ENCODE measurements at places on chromosomes 6 and 20. TPM values are rescaled to one million over a fixed set of nuclear protein-coding genes. Genes with fewer than 3 reads are reported as not detected.

- H3K27me3 ChIP-seq: no peaks in the 10 kb centered on the region
- H3K27ac ChIP-seq: no peak overlapping the region
- H3K4me1 ChIP-seq: no peaks in the 10 kb centered on the region
- no peak for DNase-seq
- H3K36me3 ChIP-seq: no peaks in the 10 kb centered on the region
- H3K4me3 ChIP-seq: no peak overlapping the region
Observed at GRCh38 chr6:126182650-126183311, 157.1 kb upstream of the CENPW start.

GRCh38 chr20:34022839-34023234, 29.1 kb downstream of the RALY start:
- no peak for DNase-seq
- peaks cover 61% of the 10 kb centered on the region for H3K4me1 ChIP-seq
- no peak overlapping the region for H3K27ac ChIP-seq

GRCh38 chr20:48276021-48276342, 490.7 kb upstream of the SULF2 start:
- H3K36me3 ChIP-seq: no peaks in the 10 kb centered on the region
- H3K4me1 ChIP-seq: peaks cover 5% of the 10 kb centered on the region
- H3K27ac ChIP-seq: no peak overlapping the region
- DNase-seq: no peak

DNA sequence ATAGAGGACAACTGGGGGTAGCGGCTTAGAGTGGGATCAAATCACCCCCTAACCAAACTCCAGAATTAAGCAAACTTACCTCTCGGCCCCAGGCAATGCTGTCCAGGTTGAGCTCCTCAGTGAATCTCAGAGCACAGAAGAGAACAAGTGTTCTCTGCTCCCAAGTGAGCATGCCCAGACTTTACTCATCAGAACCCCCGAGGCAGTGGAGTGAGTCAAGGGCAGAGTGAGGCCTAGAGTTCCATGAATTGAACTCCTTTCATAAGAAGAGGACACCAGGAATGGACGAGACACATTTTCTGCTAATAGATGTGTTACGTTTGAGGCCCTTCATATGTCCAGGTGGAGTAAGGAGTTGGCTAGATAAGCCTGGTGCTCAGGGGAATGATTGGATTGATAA, 134.0 kb upstream of the DTNBP1 start:
- no peaks in the 10 kb centered on the region for H3K27me3 ChIP-seq
- no peak overlapping the region for H3K4me3 ChIP-seq
- H3K27ac ChIP-seq: no peak overlapping the region
- no peak for DNase-seq
- no peaks in the 10 kb centered on the region for H3K36me3 ChIP-seq
- no peaks in the 10 kb centered on the region for H3K4me1 ChIP-seq

GRCh38 chr6:31083742-31084354, 28.5 kb downstream of the C6orf15 start:
- H3K4me1 ChIP-seq: peaks cover 10% of the 10 kb centered on the region
- no peaks in the 10 kb centered on the region for H3K36me3 ChIP-seq
- no peak overlapping the region for H3K27ac ChIP-seq

GRCh38 chr20:45258664-45259063, 4.3 kb upstream of the SLPI start:
- no peaks in the 10 kb centered on the region for H3K27me3 ChIP-seq
- H3K4me1 ChIP-seq: peaks cover 20% of the 10 kb centered on the region
- H3K27ac ChIP-seq: no peak overlapping the region
- no peak overlapping the region for H3K4me3 ChIP-seq

DNA sequence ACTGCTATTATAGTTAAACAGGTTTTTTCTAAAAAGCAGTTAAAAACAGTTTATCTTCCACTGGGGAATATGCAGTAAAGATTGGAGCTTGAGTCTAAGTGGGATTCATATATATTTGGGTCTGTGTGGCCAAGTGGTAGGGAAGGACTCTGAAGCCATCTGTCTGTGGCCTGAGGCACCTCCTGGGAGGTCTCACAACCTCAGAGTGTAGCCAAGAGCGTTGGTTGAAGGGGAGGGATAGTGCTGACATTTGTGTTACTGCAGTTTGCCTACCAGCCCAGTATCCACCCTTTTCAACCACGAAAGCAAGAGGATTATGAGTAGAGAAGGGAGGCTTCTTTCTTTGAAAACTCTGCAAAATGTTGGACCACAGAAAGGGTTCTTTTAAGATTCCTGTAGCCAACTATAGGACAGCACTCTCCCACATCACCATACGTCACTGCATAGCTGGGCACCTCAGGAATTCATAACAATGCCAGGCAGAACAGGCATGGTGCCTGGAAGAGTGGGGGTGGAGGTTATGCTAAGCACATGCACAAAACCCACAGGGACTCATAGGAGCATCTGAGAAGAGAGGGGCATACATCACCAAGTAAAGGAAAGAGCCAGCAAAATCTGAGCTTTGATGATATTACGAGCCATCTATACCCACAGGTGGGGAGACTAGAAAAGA, 90.5 kb upstream of the HEY2 start:
- no peaks in the 10 kb centered on the region for H3K27me3 ChIP-seq
- no peak overlapping the region for H3K4me3 ChIP-seq
- no peaks in the 10 kb centered on the region for H3K36me3 ChIP-seq
- H3K4me1 ChIP-seq: no peaks in the 10 kb centered on the region

GRCh38 chr20:44858606-44859360, 26.7 kb upstream of the YWHAB start:
- DNase-seq: no peak
- H3K4me3 ChIP-seq: no peak overlapping the region
- H3K27me3 ChIP-seq: no peaks in the 10 kb centered on the region

GRCh38 chr6:135192256-135193174, 11.4 kb downstream of the MYB start:
- H3K36me3 ChIP-seq: no peaks in the 10 kb centered on the region
- H3K27ac ChIP-seq: no peak overlapping the region
- H3K4me3 ChIP-seq: no peak overlapping the region
- no peaks in the 10 kb centered on the region for H3K4me1 ChIP-seq
- H3K27me3 ChIP-seq: no peaks in the 10 kb centered on the region

DNA sequence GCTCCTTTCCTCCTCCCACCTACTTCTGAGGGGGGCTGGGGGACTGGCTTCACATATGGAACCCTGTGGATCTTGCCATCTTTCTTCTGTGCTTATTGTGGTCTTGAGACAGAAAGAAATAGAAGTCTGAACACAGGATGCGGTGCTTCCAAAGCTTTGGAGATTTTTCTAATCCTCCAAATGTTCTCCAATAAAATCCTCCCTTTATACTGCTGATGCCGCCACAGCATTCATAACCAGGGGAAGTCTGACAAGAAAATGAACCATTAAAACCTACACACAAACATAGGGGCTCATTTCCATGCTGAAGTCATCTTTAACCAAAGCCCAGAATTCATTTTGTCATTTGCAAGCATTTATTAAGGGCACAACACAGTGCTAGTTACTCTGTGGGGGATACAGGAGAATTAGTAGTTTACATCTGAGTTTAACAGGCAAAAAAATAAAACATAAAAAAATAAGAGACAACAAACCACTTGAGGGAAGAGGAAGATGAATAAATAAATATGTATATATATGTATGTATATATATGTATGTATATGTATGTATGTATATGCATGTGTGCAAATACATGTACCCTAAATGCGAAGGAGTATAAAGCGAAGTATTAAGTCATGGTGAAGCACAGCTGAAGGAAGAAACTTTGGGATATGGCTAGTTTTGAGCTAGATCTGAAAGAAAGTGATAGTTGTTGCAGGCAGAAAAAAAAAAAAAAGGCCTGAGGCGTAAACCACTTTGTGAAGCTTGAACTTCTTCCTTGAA, 5.9 kb upstream of the PTPRK start:
- no peak overlapping the region for H3K4me3 ChIP-seq

DNA sequence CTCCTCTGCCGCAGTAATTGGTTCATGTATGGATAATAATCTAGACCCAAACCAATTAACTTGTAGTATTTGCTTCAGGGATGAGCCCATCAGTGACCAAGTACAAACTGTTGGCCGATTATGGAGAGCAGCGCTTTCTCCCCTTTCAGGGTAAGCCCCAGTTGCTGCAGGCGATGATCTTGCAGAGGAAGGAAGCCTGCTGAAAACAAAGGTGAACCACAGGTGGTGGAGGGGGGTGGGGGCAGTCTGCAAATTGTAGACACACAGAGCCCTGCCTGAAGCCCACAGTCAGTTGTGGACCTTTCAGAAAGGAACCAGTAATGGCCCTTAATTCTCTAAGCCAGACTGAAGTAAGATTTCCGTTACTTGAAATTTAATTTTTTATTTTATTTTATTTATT, 167.9 kb upstream of the JARID2 start:
- H3K4me1 ChIP-seq: no peaks in the 10 kb centered on the region
- no peak overlapping the region for H3K27ac ChIP-seq
- H3K4me3 ChIP-seq: no peak overlapping the region
- no peak for DNase-seq
- H3K36me3 ChIP-seq: no peaks in the 10 kb centered on the region
- H3K27me3 ChIP-seq: no peaks in the 10 kb centered on the region

DNA sequence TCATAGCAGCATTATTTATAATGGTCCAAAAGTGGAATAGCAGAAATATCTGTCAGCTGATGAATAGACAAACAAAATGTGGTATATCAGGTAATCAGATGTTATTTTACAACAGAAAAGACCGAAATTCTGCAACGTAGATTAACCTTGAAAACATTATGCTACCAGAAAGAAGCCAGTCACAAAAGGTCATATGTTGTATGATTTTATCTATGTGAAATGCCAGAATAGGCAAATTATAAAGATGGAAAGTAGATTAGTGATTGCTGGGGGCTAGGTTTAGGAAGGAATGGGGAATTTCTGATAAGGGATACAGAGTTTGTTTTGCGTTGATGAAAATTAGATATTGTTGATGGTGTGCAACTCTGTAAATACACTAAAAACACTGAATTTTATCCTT, 165.0 kb upstream of the STMND1 start:
- H3K27ac ChIP-seq: no peak overlapping the region
- no peak for DNase-seq
- no peak overlapping the region for H3K4me3 ChIP-seq
- H3K27me3 ChIP-seq: no peaks in the 10 kb centered on the region
- no peaks in the 10 kb centered on the region for H3K36me3 ChIP-seq
- no peaks in the 10 kb centered on the region for H3K4me1 ChIP-seq

DNA sequence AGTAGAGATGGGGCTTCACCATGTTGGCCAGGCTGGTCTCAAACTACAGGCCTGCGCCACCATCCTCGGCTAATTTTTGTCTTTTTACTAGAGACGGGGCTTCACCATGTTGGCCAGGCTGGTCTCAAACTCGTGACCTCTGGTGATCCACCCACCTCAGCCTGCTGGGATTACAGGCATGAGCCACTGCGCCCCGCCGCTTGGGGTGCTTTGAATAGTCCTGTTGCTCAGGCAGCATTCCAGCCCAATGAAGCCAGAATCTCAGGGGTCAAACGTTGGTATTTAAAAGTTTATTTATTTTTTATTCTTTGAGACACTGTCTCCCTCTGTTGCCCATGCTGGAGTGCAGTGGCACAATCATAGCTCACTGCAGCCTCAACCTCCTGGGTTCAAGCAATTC, 11.3 kb downstream of the MOCS3 start:
- no peak overlapping the region for H3K4me3 ChIP-seq
- H3K27me3 ChIP-seq: no peaks in the 10 kb centered on the region
- no peak overlapping the region for H3K27ac ChIP-seq
- no peak for DNase-seq
- H3K36me3 ChIP-seq: no peaks in the 10 kb centered on the region
- H3K4me1 ChIP-seq: no peaks in the 10 kb centered on the region

- H3K27ac ChIP-seq: no peak overlapping the region
- no peaks in the 10 kb centered on the region for H3K27me3 ChIP-seq
- no peak for DNase-seq
Observed at GRCh38 chr6:98601716-98602115, 232.7 kb upstream of the POU3F2 start.

DNA sequence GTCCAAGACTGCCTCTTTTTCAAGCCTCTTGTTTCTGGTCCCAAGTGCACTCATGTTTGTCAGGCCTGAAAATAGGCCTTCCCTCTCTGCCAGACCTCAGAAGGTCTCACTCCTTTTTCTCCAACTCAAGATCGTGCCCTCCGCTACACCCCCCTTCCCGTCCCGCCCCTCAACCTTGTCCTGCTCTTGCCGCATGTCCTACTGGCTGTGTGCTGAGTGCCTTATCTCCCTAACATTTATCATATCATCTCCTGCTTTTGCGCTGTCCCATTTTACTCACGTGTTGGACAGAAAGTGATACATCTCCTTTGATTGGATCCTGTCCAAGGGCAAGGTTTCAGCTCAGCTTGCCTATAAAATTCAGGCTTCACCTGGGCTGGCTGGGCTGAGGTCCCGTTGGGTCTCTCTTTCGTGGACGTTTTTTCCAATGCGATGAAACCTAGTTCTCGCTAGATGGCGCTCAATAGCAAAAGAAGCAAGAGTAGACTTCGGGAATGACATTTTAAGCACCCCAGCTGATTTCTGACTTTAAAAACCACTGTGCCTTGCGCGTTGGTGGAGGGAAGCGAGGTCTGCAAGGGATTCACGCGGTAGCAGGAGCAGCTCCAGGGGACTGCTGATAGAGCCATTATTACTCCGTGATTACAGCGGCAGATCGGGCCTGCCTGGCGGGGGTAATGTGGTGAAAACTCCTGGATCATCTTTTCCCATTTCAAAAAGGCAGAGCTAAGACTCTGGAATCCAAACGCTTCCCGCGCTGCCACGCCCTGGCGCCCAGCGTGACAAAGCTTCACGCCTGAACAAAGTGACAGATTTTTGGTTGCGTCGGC, 137.6 kb downstream of the IMPG1 start:
- peaks cover 13% of the 10 kb centered on the region for H3K4me1 ChIP-seq
- H3K4me3 ChIP-seq: peak overlapping the region; percentile 40
- H3K27me3 ChIP-seq: no peaks in the 10 kb centered on the region
- H3K36me3 ChIP-seq: no peaks in the 10 kb centered on the region

DNA sequence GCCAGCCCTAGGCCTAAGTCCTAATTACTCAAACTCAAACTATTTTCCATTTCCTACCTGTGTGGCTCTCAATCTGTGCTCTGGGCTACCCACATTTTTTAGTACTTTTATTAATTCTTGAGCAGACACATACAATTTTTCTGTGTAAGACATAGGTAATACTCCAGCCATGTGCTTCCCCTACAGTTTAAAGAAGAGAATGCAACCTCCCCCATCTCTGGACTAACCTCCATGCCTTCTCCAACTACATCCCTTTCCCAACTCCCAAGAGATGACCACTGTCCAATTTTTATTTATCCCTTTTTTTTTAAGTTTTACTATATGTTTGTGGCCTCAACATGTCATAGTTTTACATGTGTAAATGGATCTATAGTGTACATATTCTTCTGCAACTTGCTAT, 5.8 kb downstream of the HMGN4 start:
- H3K4me3 ChIP-seq: no peak overlapping the region
- peaks cover 16% of the 10 kb centered on the region for H3K36me3 ChIP-seq
- H3K4me1 ChIP-seq: peaks cover 8% of the 10 kb centered on the region
- no peaks in the 10 kb centered on the region for H3K27me3 ChIP-seq

GABBR1 gene
- 37.9 TPM for total RNA-seq

WFDC5 gene
- not detected for total RNA-seq

TRAPPC3L gene
- total RNA-seq: 0.20 TPM

BPIFB1 gene
- 4.8 TPM for total RNA-seq

NUP43 gene
- 26.8 TPM for total RNA-seq
